NCI-H1092 (cell line): ENCODE measurements at places on chromosomes 16 and 17.
A peak's percentile ranks its signal among the peaks of the same experiment; 100 is the strongest.

GRCh38 chr17:80692931-80693467 is 148.4 kb downstream of the RPTOR start:
- no peak for DNase-seq

GRCh38 chr17:79429864-79430494 is 180.9 kb downstream of the RBFOX3 start:
- no peak for DNase-seq

- peak; percentile 27 for DNase-seq
Observed at GRCh38 chr16:14564861-14565687, 65.0 kb downstream of the PARN start.

GRCh38 chr16:20614186-20615141 is 38.3 kb upstream of the ACSM2B start:
- DNase-seq, result peak; percentile 75

GRCh38 chr17:12987120-12987519 is 30.7 kb downstream of the ELAC2 start:
- DNase-seq, result no peak

DNA sequence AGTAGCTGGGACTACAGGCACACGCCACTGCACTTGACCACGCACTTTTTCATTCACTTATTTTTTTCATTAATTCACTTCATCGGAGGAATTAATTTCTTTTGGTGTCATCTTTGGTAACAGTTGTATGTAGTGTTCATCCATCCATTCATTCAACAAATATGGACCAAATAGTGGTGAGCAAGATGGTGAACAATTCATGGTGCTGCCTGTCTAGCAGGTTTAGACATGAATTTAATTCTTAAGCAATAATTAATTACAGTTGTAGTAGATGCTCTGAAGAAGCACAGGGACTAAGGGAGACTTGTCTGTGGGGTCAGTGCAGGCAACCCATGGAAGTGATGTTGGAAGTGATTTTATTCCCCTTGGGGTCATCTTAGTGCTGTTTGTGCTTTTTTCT is 22.4 kb downstream of the GDE1 start:
- no peak for DNase-seq

DNA sequence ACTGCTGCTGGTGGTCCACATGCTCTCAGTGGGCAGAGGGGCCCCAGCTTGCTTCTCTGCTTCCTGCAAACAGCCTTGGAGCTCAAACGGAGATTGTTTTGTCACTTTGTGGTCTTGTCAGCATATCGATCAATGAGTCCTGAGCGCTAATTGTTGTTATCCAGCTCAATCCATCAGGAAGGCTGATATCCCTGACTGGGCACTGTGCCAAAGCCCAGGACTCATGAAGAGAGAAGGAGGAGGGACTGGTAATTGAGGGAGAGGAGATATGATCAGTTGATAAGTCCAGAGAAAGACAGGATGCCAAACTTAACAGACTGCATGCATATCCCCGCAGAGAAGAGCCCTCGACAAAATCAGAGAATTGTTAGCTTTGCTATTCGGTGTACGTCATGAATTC is 58.6 kb upstream of the DNAH9 start:
- no peak for DNase-seq

DNA sequence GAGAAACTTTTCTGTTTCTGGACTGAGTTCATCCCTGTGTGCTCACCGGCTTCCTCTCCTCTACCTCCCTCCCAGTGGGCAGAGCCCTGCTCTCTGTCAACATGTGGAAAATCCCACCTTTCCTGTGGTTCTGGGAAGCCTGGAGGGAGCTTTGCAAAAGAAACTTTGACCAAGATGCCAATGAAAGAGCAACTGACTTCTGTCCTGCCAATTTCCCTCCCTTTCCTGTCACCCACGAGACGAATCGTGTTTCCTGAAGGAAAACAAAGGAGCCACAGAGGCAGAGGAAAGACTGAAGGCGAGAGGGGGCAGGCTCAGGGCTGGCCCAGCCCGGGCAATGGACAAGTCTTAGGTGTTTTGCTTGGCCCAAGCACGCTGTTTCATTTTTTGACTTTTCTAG is 82.8 kb downstream of the PLCG2 start:
- no peak for DNase-seq

- DNase-seq, result no peak
Observed at GRCh38 chr17:17398943-17399926, 77.6 kb upstream of the MED9 start.

- DNase-seq, result no peak
Observed at GRCh38 chr16:49653173-49653570, 202.7 kb downstream of the ZNF423 start.

GRCh38 chr16:12474047-12474446 is 329.6 kb downstream of the CPPED1 start:
- no peak for DNase-seq

DNA sequence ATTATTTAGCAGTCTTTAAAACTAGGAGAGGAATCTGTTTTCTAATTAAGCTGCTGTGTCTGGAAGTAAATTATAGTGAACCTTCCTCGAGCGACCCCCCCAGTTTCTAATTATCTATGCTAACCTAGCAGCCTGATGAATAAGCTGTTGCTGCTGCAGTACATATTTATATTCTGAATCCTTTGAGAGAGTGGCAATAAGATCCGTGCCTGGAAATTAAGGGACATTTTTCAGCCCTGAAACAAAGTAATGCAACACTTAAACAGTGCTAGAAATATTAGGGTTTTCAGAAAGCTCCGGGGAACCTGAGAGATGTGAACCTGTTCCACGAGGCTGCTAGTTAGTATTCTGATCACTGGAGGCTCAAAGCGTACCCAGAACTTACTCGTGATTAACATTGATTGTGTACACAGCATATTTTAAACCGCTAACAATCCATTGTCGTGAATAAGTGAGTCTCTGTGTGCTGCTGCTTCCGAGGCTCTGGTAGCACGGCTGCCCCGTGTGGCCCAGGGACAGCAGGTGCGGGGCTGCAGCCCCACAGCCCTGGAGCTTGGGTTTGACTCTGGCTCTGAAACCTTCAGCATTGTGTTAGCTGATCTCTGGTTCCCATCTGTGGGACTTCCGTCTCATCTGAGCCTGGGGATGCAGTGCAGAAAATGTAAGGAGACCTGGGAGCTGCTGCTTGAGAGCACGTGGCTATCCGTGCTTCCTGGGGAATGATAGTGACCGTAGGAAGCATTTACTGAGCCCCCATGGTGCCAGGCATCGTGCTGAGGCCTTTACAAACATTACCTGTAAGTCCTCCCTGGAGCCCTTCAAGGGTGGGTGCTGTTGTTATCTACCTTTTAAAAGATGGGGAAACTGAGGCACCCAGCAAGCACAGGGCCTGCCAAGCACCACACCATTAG is 190.9 kb upstream of the CHMP6 start:
- no peak for DNase-seq

DNA sequence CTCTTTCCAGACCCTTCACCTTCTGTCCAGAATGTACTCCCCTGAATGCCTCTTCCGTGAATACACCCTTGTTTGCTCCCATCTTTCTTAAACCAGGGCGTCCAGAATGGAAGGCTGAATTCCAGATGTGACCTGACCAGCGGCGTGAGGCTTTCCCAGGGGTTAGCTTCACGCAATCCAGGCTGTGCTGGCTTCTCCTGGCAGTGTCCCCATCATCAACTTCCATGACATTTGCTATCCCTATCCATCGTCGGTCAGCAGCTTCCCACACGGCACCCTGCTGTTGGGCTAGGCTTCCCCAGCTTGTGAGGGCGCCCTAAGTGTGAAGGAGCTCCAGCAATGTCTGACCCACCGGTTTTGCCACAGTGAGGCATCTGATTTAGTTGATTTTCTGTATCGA is 339.8 kb upstream of the TNRC6C start:
- DNase-seq, result no peak

- no peak for DNase-seq
Observed at GRCh38 chr16:20950294-20950693, 49.7 kb downstream of the LYRM1 start.

DNA sequence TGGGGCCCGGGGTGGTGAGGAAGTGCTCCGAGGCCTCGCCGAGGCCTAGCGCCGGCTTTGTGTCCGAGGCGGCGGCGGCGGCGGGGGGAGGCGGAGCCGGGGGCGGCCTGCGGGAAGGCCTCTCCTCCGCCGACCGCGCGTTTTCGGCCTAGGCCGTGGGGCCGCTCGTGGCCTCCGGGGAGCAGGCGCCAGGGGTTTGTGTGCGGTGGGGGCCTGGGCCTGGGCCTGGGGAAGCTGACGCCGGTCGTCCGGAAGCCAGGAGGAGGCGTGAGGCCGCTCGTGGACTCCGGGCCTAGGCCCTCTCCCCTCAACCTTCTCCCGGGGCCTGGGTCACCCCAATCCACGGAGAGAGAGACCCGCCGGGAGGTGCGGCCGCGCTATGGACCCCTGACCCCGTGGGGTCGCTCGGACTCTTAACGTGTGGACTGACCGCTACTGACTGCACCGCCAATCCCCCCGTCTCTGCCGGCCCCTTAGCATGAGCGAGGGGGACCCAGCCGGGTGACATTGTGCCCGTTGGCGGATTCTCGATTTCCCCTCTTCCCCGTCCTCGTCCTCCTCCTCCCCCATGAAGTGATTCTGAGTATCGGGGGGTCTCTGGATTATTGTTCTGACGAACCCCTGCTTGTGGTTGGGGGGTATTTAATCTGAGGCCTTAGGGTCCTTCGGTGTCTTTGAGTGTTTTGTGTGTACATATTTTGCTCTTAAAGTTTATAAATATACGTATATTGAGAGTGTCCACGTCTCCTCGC is 660 bp downstream of the RBBP6 start:
- peak; percentile 51 for DNase-seq

- DNase-seq, result no peak
Observed at GRCh38 chr17:20066253-20066652, 57.1 kb downstream of the SPECC1 start.

- no peak for DNase-seq
Observed at GRCh38 chr17:48751733-48752398, 23.3 kb upstream of the HOXB13 start.

- DNase-seq, result no peak
Observed at GRCh38 chr16:138049-138417, 440 bp downstream of the NPRL3 start.

GRCh38 chr17:10814075-10814474 is 10.2 kb upstream of the TMEM238L start:
- DNase-seq, result no peak

DNA sequence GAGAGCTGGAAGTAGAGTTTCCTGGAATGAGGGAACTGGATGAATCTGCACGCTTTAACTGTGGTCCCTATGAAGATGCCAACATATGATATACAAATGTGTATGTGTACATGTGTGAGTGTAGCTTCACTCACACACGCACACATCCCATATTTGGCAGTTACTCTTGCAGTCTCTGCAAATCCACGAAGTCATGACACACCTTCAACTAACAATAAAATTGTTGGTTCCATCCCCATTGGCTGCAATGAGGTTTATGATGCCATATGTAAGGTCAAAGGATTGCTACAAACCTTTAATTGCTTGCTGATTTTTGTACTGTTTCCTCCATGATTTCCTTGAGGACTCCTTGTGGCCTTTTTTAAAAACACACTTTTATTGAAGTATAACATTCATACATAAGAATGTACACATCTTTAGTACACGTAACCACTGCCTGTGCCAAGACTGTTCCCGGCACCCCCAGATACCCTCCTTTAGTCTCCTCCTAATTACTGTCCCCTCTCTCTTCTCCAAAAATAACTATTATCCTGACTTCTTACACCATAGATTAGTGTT is 22.0 kb downstream of the MYO1D start:
- no peak for DNase-seq

DNA sequence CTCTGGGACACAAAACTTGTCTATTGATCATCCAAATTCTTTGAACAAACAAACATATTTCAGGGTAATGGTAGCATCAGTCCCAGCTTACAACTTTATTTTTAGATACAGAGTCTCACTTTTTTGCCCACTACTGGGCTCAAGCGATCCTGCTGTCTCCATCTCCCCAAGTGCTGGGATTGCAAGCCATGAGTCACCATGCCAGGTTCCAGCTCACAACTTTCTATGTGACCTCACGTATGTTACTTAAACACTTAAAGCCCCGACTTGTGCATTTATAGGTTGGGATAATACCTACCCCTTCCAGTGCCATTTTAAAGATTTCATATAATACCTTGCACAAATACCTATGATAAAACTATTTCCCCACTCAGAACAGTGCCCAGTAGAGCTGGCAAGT is 42.0 kb upstream of the KSR1 start:
- no peak for DNase-seq

DNA sequence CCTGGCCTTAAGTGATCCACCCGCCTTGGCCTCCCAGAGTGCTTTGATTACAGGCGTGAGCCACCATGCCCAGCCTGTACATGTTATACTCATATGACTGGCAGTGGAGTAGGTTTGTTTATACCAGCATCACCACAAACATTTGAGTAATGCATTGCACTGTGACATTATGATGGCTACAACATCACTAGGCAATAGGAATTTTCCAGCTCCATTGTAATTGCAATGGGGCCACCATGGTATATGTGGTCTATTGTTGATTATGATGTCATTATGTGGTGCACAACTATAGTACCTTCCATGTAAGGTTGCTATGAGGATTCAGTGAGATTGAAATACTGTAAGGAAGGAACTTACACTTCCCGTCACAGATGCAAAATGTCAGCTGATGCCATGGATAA is 168.9 kb downstream of the COPRS start:
- DNase-seq, result no peak

DNA sequence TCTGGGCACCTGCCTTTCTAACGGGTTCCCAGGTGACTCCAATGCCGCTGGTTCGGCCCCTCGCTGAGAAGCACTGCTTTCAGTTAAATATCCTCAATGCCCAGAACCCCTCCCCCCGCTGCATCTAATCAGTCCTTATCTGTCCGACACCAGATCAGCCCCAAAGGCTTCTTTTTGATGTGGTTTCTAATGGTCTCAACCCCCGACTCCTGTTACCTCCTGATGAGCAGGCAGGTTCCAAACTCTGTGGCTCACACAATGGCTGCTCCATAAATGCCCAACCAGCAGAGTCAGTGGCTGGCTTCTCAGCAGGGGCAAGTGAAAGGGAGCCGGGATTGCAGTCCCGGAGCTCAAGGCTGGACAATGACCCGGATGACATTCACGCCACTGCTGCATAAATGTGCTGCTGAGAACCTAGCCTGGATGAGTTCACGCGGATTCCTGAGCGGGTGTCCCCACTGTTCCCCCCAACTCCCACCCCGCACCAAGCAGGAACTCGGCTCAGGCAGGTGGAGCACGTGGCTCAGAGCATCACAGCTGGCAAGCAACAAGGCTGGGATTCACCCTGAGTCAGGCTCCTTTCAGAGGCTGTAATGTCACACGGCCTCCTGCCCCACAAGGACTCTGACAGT is 1.0 kb upstream of the SLC38A8 start:
- no peak for DNase-seq

DNA sequence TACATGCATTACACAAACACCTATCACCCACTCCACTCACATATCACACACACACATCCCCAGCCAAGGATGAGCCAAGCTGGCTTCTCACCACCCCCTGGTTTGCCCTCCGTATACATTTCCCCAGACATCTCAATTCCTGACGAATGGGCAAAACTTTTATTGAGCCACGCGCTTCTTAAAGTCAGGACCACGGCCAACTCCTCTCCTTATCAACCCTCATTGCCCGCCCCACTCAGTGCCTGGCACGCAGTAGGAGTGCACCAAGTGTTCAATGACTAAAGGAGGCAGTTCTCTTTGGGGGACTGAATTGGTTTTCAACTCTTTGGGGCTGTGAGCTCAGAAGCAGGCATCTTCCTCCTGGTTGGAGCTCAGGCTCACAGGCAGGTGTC is 22.5 kb upstream of the C16orf78 start:
- no peak for DNase-seq
